Mesothelial cell of epicardium (in vitro differentiated cells): ENCODE measurements at places on chromosomes 13 and 19.

- DNase-seq: no peak
These were observed 8.8 kb downstream of the MFSD12 start for GRCh38 chr19:3548606-3549005.

- DNase-seq: no peak
These were observed 14.0 kb downstream of the ZNF260 start for GRCh38 chr19:36514012-36514612.

DNA sequence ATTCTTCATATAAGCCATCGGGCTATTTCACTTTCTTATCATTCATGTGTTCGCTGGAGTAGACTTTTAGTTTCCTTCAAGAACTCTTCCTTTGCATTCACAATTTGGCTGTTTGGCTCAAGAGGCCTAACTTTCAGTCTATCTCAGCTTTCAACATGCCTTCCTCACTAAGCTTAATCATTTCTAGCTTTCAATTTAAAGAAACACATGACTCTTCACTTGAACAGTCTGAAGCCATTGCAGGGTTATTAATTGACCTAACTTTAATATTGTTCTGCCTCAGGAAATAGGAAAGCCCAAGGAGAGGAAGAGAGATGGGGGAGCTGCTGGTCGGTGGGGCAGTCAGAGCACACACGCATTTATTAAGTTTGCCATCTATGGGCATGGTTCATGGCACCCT, 158.1 kb downstream of the SUCLA2 start:
- DNase-seq: no peak

- DNase-seq: no peak
These were observed 11.8 kb downstream of the DOCK9 start for GRCh38 chr13:98966019-98966418.

DNA sequence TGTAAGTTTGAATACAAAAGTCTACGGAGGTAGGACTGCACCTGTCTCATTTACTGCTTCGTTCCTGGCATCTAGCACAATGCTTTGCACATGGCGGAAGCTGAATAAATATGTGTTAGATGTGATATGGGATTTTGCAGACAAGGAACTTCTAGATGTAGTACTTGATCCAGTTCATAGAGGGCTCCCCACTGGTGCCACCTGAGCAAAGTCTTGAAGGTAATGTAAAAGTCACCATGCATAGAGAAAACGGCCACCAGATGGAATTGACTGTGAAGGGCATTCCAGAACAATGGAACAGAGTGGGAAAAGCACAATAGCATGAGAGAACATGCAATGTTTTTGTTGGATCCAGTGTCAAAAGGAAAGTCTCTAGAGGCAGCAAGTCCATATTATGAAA, 209.3 kb downstream of the HS6ST3 start:
- no peak for DNase-seq

GRCh38 chr13:107907065-107907805, 308.1 kb downstream of the LIG4 start:
- no peak for DNase-seq

DNA sequence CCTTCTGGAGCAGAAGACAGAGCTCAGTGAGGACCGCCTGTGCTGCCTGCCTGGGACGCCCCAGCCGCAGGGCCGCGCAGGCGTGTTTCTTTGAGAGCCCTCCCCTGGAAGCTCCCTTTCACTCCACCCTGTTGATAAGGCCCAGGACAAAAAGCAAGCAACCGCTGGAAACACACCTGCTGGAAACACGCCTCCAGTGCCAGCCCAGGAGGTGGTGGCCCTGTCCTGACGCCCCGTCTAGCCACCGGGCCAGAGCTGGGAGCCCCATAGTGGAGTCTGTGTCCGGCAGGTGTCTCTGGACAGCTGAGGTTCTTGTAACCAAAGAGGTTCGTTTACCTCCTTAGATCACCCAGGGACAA, 173.8 kb downstream of the KATNAL1 start:
- no peak for DNase-seq

- no peak for DNase-seq
These were observed 1.6 kb upstream of the PPP1R12C start for GRCh38 chr19:55119053-55119452.

GRCh38 chr13:45206340-45206739, 5.5 kb upstream of the KCTD4 start:
- DNase-seq: no peak

DNA sequence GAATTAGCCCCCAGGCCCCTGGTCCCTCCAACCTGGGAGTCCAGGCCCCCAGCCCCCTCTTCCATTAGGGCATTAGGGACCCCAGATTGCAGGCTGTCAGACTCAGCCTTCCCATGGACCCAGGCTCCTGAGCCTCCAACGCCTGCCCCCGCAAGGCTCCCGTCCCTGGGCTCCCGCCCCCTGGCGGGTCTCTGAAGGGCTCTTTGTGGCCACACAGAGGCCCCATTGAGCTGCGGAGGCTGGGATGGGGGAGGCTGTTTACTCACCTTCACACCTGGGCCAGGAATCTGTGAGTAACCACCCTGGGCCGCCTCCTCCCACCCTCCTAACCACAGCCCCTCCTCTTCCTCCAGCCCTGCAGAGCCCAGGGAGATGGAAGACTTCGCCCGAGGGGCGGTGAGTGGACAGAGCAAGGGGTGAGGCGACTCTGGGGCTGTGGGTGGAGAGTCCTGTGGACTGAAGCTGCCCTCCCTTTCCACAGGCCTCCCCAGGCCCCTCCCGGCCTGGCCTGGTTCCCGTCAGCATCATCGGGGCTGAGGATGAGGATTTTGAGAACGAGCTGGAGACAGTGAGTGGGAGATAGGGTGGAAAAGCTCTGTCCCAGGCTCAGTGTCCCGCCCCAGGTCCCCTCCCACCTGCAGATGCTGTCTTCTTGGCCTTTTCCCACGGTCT, 4.9 kb downstream of the ARHGEF1 start:
- DNase-seq: no peak

DNA sequence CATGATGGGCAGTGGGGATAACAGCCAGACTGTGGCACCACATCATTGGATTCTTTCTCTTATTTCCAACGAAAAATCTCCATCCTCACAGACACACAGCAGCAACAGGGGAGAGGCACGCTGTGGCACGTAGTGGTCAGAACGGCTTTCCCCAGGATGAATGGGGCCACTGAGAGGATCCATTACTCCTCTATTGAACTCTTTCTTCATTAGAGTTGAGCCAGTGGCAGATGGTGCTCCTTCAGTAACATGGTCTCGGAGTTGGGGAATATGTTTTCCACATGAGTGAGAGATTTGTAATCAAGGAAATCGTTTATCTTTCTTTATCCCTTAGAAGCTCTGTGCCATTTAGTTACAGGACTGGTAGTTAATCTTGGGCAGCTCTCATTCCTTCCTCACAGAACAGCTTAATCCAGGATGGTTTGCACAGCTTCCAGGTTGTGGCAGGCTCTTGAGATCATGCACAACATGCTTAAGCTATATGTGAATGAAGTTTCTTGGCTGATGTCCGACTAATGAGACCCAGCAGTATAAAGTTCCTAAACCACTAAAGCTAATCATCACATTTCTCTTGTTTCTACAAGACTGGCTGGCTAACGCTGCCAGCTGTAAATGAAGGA, 180.5 kb upstream of the SLC10A2 start:
- no peak for DNase-seq

DNA sequence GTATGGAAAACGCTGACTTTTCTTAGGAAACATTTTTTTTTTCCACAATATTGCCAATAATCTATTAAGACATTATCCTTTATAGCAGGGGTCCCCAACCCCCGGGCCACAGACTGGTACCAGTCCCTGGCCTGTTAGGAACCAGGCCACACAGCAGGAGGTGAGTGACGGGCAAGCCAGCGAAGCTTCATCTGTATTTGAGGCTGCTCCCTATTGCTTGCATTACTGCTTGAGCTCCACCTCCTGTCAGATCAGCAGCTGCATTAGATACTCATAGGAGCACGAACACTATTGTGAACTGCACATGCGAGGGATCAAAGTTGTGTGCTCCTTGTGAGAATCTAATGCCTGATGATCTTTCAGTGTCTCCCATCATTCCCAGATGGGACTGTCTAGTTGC, 793.7 kb downstream of the SLITRK5 start:
- no peak for DNase-seq

- no peak for DNase-seq
These were observed 198.7 kb upstream of the SLITRK1 start for GRCh38 chr13:84080748-84081530.

DNA sequence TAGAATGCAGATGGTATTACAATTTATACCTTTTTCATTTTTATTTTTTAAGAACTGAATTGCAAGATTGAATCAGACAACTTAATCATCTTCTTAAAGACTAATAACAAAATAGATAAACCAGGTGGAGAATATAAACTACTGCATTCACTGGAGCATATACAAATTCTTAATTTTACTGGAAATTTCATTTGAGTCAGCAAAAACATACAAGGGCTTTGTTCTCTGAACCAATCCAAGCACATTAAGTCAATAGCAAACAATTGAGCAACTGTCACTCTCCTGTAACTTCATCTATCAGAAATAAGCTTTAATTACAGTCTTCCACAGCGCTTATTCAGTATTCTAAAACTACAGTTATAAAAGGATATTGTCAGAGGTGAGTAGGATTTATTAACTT, 167.4 kb upstream of the OBI1 start:
- no peak for DNase-seq

GRCh38 chr19:16594131-16594586, 21.9 kb upstream of the SLC35E1 start:
- DNase-seq: no peak

DNA sequence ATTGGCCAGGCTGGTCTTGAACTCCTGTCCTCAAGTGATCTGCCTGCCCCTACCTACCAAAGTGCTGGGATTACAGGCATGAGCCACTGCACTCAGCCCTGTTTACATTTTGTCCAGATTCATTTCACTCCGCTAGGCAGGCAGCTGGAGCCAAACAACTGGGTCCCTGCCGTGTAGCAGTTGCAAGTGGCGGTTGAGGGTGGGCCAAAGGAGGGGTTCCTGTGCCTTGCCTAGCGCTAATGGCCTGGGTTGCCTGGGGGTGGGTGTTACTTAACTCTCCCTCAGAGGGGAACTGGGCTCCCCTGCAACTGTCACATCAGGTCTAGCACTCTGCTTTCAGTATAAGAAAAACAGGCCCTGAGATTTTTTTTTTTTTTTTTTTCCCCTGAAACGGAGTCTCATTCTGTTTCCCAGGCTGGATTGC, 7.4 kb downstream of the ACP5 start:
- no peak for DNase-seq

GRCh38 chr19:17200408-17201079, 14.6 kb upstream of the USE1 start:
- no peak for DNase-seq

GRCh38 chr19:5119297-5119998, 150.5 kb downstream of the KDM4B start:
- DNase-seq: no peak

DNA sequence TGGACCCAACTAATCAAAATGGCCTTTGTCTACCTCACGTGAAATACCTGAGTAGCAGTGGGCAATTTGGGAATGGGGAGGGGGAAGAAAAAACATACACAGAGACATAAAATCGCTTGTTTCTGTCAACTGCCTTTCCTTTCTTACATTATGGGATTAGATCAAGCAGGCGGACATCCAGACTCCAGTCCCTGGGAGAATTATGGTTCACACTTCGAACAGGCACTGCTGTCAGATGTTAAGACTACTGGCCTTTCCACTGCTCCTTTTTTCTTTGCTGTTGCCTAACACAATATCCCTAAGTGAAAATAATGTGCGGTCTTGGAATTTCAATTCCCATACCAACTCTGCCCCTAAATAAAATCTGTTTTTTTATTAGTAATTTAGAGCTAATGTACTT, 1719.7 kb upstream of the SLC10A2 start:
- DNase-seq: no peak

DNA sequence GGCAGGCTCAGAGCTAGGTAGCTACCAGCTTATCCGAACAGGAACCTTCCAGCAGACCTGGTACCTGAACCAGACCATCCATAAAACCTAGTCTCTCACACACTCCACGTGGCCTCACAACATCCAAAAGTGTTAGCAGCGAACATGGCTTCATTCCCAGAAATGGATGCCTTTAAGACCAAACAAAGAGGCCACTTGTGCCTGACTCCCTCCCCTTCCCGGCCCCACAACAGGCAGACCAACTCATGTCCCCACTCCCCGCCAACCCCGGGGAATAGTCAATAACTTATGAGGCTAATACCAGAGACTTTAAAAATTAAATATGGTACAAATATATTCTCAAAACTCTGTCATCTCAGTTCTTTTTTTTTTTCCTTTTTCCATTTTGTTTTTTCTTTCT, 46.2 kb downstream of the ZNF557 start:
- no peak for DNase-seq

- no peak for DNase-seq
These were observed 22.2 kb upstream of the KLF5 start for GRCh38 chr13:73036566-73036965.

DNA sequence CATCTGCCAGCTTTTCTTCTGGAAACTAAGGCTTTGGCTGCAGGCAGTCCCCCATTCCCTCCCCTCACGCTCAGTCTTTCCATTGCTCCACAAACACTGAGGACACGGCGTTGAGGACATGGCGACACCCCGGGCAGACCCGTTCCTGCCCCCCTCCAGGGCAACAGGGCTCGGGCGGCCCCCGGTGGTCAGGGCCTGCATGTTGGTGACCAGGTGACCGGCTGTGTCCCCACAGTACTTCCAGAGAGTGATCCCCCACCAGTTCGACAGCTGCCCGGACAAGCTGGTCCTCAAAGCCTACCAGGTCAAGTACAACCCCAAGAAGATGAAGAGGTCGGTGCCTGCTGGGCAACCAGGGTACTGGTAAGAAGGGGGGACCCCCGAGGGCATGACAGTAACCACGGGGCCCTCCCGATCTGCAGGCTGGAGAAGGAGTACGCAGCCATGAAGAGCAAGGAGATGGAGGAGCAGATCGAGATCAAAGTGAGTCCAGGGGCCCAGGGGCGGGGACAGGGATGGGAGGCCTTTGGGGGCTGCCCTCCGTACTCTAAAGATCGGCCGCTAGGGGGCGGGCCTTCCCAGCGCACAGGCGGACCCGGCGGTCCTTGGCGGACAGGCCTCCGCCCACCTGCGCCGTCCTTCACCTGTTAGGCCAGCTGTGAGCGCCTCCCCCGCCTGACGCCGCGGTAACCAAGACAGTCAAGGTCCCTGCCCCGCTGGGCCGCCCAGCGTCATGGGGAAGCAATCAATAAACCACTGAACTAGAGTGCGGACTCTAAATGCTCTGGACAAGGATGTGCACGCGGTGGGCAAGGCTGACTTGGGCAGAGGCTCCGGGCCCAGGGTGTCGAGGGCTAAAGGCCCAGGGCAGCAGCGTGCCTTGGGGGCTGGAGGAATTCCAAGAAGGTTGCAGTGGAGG, 21.1 kb downstream of the PRR36 start:
- peak; percentile 76 for DNase-seq

DNA sequence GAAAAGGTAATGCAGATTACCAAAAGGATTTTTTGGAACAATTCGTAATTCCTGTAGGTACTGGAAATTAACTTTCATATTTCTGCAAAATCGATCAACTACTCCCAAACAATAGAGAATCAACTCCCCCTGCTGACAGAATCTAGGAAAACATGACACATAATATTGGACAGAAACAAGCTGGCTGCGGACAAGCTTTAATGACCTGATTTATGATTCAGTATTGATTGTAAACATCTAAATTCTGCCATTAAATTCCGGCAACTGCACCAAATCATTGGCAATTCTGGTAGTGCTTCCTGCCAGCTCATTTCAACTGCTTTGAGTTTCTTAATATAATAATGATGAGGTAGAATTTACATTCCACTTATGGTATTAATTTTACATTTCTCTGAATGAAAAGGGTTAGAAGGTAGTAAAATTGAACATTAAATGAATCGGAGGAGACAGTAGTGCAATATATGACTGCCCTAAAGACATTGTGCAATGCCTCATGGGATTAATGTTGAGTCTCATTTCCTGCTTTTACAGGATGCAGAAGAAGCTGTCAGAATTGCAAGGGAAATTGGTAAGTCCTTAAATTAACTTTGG, 146.5 kb downstream of the PCCA start:
- no peak for DNase-seq
